ENCODE measurements at places on chromosomes 12 and 14.

GRCh38 chr12:57127726-57128518 lies at the start of gene LRP1:
Gene LRP1, plus strand, starts transcription at chr12:57128483. Its CDS starts 482 bp downstream, at chr12:57128965.
- peak; percentile 83 for DNase-seq

DNA sequence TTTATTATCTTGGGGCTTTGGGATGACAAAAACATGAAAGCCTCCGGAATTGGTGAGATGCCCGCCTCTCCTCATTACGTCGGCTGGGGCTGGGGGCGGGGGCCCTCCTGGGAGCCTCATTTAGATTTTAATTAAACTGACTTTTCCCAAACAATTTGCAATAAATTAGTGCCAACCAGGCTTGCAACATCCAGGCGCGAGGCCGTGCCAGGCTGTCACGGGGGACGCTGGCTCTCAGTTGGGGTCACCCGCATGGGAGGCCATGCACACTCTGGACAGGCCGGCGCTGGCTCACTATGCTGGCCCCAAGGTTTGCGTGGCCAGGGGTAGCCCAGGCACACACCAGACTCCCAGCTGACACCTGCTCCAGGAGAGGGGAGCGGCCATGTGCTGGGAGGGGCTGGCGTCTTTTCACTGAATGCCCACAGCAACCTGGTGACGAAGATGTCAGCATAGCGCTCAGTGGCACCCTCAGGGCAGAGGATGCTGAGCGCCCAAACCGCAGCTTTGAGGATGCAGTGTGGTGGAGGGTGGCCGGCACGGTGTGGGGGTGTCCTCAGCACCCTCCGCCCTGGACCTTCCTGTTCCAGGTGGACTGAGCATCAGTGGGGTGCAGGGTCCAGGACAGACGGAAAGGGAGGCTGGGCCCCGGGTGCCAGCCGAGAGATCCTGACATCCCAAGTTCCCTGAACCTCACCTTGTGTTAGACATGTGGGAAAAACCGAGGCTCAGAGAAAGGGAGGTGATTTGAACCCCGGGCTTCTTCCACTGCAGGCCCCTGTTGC lies 190.8 kb upstream of the C14orf180 start:
- DNase-seq, result no peak

- DNase-seq, result no peak
Observed at GRCh38 chr12:131281016-131281415, 327.3 kb downstream of the ADGRD1 start.

DNA sequence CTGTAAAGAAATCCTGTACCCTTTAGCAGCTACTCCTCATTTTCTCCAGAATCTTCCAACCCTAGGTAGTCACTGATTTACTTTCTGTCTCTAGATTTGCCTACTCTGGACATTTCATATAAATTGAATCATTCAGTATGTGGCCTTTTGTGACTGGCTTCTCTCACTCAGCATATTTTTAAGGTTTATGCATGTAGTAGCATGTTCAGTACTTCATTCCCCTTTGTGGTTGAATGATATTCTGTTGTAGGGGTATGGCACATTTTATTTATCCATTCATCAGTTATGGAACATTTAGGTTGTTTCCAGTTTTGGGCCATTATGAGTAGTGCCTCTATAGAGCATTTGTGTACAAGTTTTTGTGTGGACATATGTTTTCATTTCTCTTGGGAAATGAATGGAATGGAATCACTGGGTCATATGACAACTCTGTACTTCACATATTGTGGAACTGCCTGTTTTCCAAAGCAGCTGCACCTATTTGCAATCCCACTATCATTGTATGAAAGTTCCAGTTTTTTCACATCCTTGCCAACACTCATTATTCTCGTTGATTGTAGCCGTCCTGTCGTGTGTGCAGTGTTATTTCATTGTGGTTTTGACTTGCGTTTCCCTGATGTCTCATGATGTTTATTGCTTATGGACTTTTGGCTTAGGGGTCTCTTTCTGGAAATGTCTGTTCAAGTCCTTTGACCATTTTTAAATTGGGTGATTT lies 57.2 kb downstream of the ATF7IP start:
- no peak for DNase-seq

GRCh38 chr12:91240386-91241095 lies 57.9 kb upstream of the DCN start:
- DNase-seq, result no peak

- no peak for DNase-seq
Observed at GRCh38 chr12:99609455-99610181, 37.9 kb upstream of the GARIN6 start.

DNA sequence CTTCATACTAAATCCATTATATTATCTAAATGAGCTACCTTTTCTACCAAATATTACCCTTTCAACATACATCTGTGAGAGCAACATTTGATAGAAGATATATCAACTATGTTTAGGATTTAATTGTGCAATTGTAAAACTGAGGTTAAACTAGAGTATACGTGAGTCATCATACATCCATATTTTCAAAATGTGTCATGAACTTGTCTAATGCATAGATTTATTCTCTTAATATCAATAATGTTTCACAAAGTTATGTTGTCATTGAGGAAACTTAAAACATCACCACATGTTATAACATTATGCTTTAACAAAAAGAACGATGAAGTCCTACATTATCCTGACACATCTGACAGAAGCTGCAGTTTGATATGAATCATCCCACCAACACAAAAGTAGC lies 645.5 kb upstream of the NOVA1 start:
- DNase-seq, result no peak

DNA sequence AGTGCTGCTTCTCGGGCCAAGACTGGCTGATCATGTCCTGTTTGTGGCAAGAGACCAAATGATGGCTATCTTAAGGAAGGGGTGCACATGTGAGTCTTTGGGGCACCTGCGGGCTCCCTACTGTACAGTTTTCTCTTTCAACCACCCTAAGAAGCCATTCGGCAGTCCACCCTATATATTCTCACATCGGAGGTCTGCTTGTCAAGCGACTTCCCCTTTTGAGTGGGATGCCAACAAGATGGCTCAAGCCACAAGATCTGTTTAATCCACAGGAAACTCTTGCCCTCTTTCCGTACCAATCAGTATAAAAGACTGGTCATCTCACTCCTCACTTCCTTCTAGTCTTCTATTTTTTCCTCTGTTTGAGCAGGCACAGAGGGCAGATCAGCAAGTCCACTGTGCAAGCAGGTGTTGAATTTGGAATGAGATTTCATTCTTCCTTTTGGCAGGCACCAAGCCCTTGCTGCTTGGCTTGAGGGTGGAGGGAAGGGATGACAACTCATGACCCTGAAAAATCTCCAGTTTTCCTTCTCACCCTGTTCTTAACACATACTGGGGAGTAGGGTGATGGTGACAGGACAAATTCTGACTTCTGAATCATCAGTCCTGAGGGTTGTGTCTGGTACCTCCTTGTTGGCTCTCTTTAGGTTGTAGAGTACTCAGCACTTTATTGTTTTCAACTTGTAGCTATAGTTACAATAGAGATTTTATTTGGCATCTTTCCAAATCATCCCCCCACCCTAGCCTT lies 17.6 kb downstream of the LACRT start:
- DNase-seq, result no peak

DNA sequence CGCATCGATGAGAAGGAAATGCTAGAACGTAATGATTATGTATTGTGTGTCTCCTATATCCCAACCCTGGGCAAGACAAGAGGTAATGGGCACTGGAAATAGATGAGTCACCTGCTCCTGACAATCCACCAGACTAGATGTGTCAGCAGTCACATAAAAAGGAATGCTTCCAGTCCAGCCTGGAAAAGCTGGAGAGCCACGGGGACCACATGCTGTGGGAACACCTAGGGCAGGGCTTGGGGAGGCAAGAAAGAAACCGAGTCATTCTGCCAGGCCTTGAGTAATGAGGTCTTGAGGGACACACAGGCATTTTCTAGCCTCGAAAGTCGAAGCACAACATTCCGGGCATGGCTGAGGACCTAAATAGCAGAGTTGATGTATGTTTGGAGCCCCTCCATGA lies 716.7 kb upstream of the TMEM132C start:
- DNase-seq, result no peak

DNA sequence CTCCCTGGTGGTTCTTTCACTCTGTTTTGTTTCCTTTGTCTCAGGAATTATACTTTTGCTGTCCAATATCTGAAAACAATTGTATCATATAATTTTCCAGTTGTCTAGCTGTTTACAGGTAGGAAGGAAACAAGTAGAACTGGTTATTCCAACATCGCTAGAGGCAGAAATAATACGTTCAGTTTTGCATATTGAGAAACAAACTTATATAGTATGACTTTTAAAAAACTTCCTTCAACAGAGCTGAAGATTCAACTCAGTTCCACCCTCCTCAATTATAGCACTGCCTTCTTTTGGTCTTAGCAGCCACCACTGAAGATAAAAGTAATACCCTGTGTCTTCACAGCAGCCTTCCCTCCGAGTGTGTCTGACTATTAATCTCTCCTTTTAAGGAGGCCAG lies 214.3 kb downstream of the EFCAB11 start:
- DNase-seq, result no peak

DNA sequence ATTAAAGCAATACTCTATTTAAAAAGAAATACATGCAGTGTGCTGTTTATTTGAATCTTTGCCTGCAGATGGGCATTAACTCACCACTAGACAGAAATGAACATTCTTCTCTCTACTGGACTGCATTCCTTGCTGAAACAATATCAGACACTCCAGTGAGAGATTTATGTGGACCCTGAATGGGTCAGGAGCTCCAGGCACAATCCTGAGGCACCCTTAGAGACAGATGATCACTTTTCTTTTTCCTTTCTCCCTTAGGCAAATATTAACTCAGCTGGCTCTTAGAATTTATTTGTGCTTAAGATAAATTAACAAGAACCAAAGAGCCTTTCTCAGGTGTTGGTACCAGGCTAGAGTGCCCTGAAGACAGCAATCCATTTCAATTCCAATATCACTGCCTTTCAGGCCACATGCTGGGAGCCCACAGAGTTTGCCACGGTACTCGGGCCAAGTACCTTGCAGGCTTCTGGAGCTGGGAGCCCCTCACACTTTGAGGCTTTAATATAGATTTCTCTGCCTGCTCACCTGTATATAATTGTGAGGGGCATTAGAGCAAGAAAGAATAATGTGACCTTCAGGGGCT lies 173.0 kb downstream of the EMP1 start:
- DNase-seq, result no peak

DNA sequence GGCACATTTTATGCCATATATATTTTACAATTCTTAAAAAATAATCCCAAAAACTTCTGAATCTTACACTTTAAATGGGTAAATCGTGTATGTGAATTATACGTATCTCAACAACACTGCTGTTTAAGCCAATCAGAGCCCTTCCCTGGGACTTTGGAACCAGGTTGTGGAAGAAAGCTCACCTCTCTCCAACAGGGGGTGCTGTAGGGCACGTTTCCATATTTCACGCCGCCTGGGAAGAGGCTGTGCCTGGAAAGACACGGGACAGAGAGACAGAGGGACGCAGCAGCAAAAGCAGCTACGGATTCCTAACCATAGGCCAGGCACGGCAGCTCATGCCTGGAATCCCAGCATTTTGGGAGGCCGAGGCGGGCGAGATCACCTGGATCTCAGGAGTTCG lies 29.4 kb upstream of the FBRSL1 start:
- no peak for DNase-seq

- no peak for DNase-seq
Observed at GRCh38 chr14:72544615-72545387, 349.1 kb downstream of the DPF3 start.

DNA sequence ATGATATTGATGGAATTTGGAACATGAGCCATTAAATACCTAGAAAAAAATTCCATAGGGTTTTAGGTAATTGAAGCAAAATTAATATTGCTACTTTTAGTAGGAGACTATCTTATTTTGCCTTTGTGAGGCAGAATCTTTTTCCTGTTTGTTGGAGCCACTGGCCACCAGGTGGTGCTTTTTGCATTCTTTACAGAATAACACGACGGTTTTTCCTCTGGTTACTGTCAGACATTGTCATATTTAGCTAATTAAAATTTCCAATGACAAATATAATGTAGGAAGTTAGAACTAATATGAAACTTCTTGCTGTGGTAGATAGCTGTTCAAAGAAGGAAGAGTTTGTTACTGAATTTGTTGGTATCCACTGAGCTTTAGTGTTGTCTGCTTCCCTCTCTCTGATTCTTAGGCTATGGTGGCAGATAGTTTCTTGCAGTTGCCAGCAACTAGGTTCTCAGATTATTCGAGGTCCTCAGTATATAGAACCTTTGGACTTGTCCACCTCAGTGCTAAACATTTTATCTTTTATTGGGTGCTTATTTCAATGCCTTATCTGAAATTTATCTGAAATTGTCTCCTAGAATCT lies 25.7 kb downstream of the RAB21 start:
- DNase-seq, result peak; percentile 47

- DNase-seq, result no peak
Observed at GRCh38 chr12:3662521-3662921, 90.4 kb downstream of the CRACR2A start.

DNA sequence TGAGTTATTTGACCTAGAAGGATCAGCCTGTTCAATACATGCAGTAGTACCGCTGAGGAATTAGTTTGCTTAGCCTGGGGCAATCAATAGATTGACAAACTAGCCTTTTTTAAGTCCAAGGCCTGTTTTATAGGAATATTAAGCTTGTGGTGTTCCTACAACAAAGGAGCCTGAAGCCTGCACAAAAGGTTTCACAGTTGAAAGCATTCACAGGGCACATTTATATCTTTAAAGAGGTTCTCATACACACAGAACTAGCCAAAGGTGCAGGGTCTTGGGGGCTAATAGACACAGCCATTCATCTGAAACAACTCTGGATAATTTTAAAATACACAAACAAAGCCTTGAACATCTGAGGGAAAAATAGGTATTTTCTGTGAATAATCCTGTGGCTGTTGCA lies 160.3 kb downstream of the RPS29 start:
- no peak for DNase-seq

DNA sequence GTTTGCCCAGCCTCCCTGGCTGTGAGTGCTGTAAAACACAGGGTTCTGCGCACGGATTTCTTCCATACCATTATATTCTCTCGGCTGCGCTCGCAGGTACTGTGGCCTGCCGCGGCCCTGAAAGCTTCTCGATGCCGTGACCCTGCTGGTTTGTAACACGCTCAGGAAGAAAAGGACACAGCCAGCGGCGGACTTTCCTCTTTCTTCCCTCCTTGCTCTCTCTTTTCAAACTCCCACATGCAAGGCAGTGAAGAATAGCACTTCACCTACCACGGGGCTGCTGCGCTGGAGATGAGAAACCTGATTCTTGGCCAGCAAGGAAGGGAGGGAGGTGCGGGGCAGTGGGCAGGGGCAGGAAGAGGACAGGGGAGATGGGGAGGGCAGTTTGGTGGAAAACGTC lies 130.2 kb downstream of the RBM19 start:
- no peak for DNase-seq

DNA sequence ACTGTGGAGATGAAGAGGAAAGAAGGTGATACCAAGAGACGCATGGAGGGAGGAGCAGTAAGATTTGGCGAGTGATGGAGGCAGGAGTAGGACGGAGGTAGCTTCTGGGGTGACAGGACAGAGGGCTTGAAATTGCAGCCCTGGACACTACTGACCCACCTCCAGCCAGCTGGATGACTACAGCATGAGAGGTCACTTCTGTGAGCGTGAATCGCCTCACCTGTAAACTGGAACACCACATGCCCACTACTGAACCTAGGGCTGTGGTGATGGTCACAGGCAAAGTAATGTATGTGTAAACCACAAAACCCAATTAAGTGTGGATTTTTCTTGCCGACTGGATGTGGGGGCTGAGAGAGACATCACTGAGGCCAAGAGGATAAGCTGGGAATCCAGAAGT lies 6.6 kb upstream of the KRT4 start:
- no peak for DNase-seq

GRCh38 chr14:65330416-65330815 lies 82.1 kb upstream of the FUT8 start:
- DNase-seq, result no peak
